ENCODE measurements at places on chromosomes 7 and 10.

DNA sequence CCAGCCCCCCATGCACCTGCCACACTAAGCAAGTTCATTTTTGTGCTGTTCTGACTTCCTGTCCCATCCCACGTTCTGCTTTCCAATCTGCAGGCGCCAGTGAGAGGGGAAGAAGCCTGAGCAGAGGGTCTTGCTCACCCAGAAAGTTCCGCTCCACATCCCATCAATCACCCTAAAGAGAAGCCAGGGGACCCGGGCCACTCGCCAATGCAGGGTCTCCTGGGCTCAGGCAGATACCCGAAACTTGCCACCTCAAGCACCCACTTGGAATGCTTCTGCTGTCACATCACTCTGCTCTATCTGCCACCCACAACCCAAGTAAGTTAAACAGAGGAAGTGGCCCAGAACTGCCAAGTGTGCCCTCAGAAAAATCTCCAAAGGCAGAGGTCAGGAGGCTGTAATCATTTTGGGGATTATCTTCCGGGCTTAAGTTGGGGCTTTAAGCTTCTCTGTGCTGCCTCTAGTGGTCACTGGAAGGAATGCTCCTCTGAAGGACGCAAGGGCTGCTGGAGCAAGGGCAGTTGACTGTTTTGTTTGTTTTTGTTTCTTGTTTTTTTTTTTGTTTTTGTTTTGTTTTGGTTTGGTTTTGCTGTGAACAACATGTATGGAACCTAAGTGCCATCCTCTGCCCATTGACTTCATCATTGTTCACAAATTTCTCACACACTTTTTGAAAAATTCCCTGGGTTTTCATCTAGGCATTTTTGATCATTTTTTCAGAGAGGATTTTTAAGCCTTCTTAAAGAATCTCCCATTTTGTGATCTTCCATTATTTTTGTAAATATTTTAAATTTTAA, 25.5 kb downstream of the PRR15 start:
- DNase-seq: no peak

GRCh38 chr10:69239816-69240434, 19.8 kb downstream of the HKDC1 start:
- DNase-seq: no peak

DNA sequence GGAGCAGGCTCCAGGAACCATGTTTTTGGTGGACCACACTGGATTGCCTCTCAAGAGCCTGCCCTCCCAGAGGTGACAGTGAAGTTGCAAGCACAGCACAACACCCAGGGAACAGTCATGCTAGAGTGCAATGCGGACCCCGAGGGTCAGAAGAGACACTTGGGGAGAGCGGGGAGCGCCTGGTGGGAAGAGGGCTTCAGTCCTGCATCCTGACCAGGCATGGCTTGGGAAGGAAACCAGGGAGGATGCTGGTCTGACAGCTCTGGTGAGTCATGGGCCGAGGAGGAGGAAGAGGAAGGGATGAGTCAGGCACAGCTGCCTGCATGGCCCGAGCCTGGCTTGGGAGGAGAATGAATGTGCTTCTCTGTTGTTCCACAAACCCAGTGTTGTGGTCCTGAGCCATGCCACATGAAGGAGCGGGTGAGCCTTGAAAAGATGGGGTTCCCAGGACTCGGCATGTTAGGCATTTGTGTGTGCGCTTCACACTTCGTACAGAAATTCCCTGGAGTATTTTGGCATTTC, 29.5 kb upstream of the ANKRD2 start:
- peak; percentile 50 for DNase-seq

GRCh38 chr7:157139111-157139809, 534 bp downstream of the UBE3C start:
- peak; percentile 43 for DNase-seq

DNA sequence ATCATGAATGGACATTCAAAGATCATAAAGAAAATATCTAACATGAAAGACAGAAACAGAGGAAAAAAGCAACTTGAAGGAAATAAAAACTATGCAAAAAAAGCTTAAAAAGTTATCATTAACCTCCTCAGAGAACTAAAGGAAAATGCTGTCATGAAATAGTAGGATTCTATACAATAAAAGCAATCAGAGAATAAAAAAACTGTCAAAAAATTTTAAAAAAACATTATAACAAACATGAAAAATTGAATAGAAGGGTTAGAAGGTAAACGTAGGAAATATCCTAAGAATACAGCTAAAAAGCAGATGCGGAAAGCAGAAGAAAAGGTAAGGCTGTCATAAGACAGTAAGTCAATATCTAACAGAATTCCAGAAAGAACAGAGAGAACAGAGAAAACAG, 44.8 kb downstream of the SGMS1 start:
- DNase-seq: no peak

DNA sequence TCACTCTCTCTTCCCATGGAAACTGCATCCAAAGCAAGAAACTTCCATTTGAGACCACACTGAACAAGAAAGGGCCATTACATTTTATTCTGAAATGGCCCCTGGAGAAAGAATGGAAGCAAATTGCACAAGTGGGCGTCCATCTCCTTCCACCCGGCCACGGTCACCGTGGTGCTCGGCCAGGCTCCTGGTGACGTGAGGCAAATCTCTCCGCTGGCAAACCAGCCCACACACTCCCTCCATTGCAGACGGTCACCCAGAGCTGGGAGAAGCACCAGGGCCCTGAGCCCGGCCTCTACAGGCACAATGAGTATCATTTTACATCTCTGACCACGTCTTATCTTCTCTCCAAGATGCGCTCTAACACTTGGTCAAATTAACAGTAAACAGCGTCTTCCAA, 126.1 kb upstream of the FAM20C start:
- DNase-seq: no peak

DNA sequence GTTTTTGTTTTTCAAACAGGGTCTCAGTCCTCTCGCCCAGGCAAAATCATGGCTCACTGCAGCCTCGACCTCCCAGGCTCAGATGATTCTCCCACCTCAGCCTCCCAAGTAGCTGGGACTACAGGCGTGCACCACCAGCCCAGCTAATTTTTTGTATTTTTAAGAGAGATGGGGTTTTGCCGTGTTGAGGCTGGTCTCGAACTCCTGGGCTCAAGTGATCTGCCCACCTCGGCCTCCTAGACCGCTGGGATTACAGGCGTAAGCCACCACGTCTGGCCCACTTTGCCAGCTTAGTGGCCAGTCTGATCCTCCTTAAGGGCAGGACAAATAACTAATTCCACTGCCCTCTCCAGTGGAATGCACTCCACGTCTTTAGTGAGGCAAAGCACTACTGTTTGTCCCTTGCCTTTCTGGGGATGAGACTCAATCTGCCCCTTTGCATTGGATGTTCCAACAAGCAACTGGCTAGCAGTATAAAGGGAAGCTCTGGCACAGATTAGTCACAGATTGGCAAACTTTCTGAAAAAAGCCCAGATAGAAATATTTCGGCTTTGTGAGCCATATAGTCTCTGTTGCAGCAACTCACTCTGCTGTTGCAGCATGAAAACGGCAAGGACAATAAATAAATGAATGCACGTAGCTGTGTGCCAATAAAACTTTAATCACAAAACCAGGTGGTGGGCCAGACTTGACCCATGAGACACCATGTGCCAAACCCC, 143.8 kb upstream of the RHEB start:
- DNase-seq: no peak

DNA sequence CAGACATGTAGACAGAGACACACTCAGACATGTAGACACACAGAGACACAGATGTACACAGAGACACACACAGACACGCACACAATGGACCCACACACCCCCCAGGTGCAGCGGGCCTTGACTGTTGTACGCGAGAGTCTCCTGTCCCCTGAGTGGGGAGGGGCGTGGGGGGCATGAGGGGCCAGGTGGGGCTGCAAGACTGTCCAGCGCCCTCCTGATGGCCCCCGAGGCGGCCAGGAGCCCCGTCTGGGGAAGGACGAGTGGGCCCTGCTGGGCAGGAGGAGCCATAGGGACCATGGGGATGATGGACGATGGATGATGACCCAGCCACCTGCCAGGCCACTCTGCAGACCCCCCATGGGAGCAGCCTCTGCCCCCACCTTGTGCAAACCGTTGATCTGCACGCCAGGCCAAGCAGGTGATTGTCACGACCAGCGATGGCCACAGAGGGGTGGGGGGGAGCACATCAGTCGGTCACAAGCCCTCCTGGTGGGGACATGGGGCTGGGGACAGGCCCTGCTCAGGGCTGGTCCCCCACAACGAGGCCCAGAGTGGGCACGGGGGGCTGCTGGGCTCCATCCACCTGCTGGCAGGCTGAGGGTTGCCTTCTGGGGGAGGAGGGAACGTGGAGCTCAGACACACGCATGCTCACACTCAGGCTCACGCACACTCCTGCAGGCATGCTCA, 11.6 kb downstream of the VENTX start:
- DNase-seq: no peak

DNA sequence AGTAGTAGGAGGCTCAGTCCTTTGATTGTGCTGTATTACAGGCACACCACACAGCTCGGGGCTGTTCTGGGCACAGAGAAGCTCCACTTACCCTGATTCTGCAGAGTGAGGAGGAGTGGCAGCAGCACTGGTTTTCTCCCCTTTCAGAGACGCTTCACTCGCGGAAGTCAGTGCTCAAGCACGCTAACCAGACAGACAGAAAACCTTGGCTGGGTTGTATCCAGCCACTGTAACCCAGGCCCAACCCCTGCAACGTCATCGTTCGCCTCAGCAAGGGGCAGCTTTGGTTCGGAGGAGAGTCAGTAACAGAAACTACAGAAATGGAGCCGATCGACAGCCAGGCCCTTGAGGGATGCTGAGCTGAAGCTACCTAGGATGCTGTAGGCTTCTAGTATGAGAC, 171.0 kb downstream of the SLC16A9 start:
- DNase-seq: no peak

DNA sequence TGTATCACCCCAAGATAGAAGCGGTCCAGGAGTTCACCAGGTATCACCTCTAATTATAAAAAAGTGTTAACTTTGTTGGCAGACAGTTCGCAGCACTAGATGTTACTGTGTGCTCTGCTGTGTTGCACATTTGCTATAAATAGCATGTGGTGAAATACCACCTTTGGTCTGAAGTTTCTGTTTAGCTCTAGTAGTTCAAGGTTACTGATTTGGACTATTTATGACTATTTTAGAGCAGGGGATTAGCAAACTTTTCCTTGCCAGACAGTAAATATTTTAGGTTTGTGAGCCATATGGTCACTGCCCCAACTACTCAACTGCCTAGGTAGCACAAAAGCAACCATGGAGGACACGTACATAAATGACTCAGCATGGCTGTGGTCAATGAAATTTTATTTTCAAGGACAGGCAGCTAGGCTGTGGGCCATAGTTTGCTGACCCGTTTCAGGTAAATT, 16.5 kb downstream of the DENND10 start:
- DNase-seq: no peak

- DNase-seq: no peak
These were observed 473.7 kb downstream of the ATRNL1 start for GRCh38 chr10:115566867-115567266.

DNA sequence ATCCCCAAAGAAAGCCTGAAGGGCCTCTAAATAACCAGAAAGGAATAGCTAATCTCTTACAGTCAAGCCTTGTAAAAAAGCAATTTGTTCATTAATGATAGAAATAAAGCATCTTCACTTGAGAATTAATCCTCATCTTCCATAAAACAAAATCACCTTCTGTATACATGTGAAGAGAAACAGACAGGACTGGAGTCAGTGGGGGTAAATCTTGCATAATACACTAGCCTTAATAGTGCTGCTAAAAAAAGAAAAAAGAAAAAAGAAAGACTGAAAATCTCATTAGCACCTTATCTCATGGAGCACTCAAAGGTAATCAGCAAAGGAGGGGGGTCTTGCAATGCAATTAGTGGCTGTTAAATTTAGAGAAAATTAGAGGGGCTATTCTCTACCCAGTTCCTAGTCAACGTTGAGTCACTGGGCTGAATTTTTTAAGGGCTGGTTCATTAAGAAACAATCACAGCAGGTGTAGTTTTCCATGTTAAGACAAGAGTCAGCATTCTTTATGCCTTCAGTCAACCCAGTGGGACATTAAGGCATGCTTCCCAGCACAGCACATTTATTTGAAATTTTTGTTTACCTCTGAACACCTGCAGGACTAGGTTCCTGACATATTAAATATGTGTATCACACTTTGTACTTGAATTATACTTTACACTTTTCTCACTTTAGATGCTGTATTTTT, 1455.7 kb upstream of the CELF2 start:
- DNase-seq: no peak

DNA sequence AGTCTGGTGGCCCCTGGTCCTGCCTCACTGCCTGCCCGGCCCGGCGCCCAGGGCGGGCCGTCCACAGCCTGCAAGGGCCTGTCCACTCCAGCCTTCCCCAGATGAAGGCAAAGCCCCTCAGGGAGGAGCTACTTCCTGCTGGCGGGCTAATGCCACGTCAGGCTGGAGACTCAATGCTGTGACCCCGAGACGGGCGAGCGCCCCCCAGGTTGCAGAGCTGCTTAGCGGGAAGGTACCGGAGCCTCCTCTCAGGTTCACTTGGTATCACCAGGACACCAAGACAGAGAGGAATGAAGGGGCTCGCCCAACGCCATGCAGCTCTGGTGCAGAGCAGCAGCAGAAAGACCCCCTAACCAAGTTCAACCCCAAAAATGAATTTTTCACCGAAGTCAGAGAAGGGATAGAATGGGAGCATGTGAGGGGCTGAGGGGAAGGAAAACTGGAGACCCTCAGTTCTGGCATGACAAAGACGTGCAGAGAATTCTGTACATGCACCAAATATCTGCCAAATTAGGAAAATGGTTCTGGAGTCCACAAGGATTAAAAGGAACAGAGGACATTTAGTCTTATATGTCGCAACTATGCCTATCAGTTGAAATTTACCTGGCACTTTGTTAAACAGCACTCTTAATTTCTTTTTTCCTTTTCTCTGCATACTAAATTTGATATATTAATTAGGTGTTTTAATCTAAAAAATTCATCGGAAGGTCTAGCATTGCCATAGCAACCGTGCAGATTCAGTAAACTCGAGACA, 2.8 kb downstream of the STK32C start:
- no peak for DNase-seq

- no peak for DNase-seq
These were observed 183.8 kb downstream of the CAMK1D start for GRCh38 chr10:12533151-12533550.

- no peak for DNase-seq
These were observed 459 bp upstream of the FEZF1 start for GRCh38 chr7:122304996-122305421.

- no peak for DNase-seq
These were observed 797.2 kb downstream of the TNS3 start for GRCh38 chr7:46784732-46785131.

GRCh38 chr10:49123981-49124950, 8.9 kb upstream of the VSTM4 start:
- no peak for DNase-seq

DNA sequence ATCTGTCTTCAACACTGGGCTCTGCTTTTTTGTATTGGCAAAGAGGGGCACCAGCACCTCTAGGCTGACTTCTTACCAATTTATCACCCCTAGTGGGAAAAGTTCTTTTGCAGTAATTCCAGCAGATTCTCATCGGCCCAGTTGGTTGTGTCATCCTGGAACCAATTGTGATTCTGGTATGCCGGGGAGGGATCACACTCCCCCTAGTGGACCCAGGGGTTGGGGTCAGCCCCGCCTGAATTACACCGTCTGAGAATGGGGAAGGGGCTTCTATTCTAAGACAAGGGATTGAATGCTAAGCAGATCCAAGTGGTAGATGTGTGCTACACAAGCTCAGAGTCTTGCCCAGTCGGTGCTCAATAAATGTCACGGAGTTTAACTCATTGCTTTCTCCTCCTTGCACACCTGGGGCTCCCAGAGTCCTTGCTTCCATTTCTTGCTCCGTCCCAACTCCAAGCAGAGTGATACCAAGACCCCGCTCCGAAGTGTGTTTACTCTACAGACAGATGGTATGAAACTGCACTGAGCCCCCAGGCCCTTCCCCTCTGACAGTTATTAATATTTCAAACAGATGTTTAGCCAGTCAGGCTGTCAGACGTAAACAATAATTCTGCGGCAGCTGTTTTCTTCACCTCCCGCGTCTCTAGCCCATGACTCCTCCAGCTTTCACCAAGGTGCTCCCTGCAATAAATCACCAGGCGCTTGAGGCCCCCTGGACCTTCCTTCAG, 71.9 kb downstream of the C10orf105 start:
- no peak for DNase-seq
